ENCODE measurements at places on chromosomes 2 and 18. TPM values are rescaled to one million over a fixed set of nuclear protein-coding genes. Genes with fewer than 3 reads are reported as not detected.

Gene IL36G
- total RNA-seq, result not detected

Gene GNAL
- 3.6 TPM for total RNA-seq

Gene PLEK
- not detected for total RNA-seq

Gene ADRA2B
- total RNA-seq, result not detected

Gene PMS1
- 17.9 TPM for total RNA-seq

Gene CDH20
- not detected for total RNA-seq

GRCh38 chr2:109186656-109187250 lies 57.7 kb downstream of the SH3RF3 start:
- no peak for DNase-seq

GRCh38 chr2:101781791-101782426 lies 84.4 kb downstream of the MAP4K4 start:
- DNase-seq, result no peak

- DNase-seq, result peak; percentile 100
These were observed 12.4 kb downstream of the ASB1 start for GRCh38 chr2:238438856-238439849.
